ENCODE measurements at places on chromosomes 4 and X.
A peak's percentile ranks its signal among the peaks of the same experiment; 100 is the strongest.

- no peak for DNase-seq
These were observed 90.3 kb downstream of the DHRSX start for GRCh38 chrX:2410279-2411020.

DNA sequence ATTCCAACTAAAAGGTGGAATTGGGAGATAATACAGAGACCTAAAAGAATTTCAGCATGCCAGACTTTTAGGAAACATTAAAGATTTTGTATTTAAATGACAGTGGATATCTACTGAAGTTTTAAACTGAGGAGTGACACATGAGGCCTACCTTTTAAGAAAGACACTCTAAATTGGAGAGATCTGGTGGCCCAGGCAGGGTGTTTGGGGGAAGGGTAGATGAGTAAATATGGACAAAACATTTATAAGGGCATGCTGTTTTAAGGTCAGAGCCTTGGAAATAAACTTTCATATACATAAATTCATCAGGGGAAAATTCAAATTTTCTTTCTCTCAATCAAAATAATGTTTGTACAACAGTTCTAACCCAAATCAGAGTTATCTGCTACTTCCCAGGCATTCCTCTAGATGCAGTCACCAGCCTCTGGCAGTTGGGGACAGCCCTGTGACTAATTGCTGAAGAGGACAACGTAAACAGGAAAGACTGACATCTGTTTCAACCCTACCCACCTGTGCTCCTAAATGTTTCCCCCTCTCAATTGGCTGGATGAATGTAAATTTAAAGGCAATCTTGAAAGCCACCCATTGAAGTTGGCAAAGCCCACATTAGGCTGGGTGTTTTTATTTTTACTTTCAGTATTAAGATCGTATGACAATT, 1646.9 kb upstream of the ADGRL3 start:
- no peak for DNase-seq

DNA sequence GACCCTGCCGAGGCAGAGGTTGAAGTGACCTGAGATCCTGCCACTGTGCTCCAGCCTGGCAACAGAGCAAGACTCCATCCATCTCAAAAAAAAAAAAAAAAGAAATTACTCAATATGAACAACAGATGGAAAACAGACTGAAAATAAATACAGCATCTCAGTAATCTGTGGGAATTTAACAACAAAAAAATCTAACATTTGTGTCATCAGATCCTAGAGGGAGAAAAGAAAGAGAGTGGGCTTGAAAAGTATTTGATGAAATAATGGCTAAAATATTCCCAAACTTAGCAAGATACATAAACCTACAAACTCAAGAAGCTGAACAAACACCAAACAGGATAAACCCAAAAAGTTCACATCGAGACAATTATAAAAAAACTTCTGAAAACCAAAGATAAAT, 84.7 kb downstream of the CENPC start:
- DNase-seq, result no peak

DNA sequence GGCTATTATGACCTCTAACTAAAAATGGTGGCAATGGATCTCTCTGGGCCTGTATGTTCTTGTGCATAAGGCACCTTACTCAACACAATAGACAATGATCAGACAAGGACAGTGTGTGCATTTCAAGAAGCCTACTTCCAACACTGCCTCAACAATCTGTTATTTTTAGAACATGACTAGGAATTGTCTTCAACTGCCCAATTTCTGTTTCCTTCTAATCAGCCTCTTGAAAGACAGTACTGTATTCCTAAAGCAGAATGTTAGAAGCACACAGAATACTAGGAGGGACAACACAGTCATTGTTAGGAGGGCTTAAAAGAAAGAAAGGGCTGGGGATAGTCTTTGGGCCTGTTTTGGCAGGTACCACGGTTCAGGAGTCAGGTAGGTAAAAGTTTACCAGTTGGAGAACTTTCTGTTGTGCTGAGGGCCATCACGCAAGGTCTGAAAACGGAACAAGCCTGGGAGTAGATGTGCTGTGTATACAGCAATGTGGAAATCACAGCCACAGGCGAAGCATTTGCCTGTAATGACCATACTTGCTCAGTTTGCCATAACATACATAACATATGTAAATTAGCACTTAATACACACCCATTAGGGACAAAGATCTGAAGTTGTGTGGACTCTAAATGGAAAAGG, 100.8 kb upstream of the ATXN3L start:
- no peak for DNase-seq

DNA sequence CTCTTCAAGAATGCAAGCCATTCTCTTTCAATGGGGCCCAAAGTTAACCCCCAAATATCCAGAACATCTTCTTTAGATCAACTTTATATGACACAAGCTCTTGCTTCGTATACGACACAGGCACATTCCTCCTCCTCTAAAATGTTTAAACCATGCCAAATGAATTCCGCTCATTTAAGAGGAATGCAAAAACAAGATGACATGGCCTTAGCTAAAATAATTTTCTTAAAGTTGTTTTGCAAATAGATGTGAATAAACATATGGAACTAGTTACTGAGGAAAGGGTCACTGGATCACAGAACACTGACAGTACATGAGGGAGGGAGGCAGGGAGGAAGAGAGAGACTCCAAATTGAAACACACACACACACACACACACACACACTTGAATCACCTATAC, 97.4 kb downstream of the RASL11B start:
- DNase-seq, result no peak

DNA sequence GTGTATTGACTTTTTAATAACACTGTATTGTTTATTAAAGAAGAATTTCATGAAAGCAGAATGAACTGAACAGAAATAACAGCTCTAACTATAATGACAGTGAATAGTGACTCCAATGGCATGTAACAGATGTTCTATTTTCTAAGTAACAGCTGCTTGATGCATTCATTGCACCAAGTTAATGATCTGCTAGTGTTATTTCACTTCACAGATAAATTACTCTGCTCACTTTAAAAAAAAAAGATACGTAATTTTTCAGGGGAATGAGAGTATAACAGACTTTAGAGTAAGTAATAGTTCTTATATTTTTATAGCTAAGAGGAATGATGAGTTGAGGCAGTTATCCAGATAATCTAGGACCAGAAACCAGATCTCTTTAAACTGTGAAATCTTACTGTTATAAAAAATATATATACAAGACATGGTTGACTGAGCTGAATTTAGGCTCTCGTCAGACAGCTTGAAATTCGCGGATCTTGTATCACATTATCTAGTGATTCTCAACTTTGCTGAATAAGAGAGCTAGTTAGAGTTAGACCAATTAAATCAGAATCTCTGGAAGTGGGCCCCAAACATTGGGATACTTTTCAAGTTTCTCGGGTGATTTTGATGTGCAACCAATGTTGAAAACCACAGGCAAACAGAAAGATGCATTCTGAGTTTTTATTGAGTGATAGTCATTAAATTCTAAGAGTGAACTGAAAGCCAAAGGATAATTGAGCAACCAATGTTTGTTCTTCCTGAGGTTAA, 840.7 kb downstream of the DMD start:
- DNase-seq, result no peak

DNA sequence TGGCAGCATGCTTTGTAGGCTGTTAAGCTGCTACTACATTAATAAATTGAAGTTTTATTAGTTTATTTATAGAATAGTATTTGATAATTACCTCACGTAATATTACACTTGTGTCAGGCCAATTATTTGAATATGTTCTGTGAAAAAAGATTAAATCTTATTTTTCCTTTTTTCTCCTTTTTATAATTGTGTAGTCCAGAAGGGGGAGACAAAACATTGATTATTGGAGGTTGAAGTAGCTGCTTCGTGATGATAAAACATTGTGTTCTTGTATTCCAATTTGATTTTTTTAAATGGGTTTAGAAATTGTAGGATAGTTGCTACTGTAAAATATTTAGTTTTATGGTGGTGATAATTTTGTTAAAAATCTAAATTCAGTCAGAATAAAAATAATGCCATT, 85.7 kb downstream of the DIAPH2 start:
- DNase-seq, result peak; percentile 50

GRCh38 chrX:153622661-153623309, 23.8 kb upstream of the CCNQ start:
- DNase-seq, result no peak

DNA sequence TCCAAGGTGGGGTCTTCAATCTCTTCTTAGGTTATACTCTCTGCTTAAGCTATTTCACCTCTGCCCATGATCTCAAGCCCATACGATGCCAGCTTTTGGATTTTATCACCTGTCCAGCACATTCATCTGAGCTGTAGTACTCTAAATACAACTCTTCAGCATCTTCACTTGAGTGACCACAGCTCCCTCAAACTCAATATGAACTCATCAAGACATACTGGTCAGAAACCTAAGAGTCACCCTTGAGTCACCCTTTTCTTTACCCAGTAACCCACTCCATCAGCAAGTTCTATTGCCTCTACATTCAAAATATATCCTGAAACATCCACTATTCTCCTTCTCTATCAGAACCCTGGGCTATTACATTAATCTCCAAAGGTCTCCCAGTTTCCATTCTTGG, 69.4 kb downstream of the DCHS2 start:
- no peak for DNase-seq

DNA sequence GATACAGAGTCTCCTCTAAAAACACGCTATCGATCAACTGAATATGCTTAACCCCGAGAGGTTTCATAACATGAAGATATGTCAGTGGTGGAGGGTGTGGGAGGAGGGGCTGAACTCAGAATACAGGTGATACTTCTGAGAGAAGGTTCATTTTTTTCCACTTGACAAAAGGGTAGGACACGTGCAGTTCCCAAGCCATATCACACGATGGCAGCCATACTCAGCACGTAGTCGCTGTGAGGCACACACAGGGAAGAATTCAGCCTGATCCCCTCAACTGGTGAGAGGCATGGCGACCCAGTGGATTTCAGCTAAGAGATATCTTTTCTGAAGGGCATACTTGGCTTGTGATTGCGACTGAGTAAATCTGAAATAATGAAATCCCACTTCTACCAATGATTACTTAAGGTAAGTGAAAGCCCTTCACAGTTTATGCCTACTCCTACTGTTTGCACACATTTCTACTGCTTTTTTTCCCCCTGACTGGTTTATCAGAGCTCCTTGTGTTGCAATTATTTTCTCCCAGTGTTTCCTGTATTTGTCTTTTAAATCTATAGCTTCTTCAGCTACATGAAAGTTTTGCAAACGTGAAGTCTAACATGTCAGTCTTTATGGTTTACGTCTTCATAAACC, 133.1 kb downstream of the CORIN start:
- DNase-seq, result peak; percentile 32

DNA sequence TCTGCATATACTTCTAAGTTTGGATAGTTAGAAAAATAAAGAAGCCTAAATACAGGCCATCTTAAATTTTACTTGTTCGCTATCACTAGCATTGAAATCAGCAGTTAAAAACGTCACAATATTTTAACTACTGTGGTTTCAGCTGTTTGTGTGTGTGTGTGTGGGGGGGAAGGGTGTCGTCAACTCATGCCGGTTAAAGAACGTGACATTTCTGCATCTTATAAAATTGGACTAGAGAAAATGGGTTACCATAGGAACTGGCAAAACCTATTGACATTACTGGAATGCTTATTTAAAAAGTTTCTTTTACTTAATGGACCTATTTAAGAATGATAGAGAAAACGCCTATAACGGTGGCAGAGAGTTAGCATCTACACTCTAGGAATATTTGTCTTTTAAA, 1.2 kb upstream of the CNKSR2 start:
- DNase-seq, result no peak

GRCh38 chr4:16764622-16765021, 133.8 kb downstream of the LDB2 start:
- peak; percentile 50 for DNase-seq

DNA sequence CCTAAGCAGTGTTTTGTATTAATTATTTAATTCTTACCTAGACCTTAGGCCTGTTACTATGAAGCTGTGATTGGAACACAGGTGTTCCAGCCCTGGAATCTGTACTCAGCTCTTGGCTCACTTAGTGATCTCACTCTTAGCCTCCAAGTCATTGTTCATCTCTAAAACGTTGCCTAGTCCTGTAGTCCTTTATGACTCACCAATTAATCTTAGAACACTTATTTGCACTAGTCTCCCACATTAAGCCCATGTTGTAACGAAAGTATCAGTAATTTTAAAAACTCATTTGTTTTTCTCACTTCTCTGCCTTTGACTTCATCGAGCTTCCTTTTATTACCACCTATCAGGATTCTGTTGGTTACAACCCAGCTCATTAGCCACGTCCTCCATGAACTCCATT, 1224.7 kb upstream of the TENM3 start:
- no peak for DNase-seq

- DNase-seq, result no peak
These were observed 773 bp upstream of the TXLNG start for GRCh38 chrX:16785247-16786138.

GRCh38 chrX:45900766-45901615, 644.2 kb downstream of the ZNF674 start:
- DNase-seq, result no peak

GRCh38 chr4:1317177-1318045, 27.7 kb downstream of the MAEA start:
- DNase-seq, result no peak

DNA sequence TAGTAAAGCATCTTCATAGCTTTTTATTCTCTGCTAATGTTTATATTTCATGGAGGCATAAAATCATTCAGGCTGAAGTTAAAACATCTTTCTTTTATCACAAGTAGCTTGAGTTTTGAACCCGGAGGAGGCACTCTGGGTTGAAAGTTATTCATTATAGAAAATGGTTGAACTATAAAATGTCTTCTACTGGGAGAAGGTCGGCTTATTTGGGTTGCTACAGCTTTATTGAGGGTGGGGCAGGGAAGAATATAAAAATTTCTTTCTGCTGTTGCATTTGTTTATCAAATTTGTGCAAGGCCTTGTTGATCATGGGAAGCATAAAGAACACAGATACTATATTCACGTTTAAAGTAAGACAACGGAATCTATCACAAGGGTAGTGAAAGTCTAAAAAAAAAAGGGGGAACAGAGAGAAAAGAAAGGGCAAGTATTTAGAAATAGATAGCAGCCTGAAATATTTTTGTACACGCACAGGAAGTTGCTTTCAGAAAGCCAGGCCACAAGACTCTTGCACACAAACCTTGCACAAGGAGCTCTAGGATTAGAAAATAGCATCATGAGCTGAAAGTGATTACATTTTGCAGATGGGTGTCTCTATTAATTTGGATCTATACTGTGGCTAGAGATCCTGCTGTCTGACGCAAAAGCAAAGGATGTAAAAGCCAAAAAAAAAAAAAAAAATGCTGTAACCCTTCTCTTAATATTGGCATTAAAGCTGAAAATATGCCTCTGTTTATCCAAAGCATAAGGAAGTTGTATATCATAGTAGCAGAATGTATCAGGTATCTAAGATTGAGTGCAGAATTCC, 37.2 kb upstream of the FAM9C start:
- no peak for DNase-seq

GRCh38 chrX:97743014-97743413, 859.3 kb downstream of the RPA4 start:
- DNase-seq, result no peak

DNA sequence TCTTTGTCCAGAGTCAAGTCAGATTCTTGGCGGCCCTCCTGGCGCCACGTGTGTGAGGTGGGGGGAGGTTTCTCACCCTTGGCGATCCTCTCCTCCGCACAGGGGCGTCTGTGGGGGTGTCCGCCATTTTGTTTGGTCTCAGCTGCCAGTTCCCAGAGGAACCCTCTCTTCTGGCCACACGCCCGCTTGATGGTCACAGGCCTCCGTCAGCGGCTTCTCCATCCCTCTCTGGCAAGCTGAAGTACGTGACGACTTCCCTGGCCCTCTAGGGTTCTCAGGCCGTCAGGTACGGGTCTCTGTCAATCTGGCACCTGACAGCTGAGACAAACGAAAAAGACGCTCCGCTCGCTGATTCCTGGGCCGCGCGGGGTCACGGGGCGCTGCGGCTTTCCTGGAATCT, 272.6 kb downstream of the TRIML1 start:
- DNase-seq, result no peak

GRCh38 chrX:12370497-12370986, 232.3 kb downstream of the FRMPD4 start:
- DNase-seq, result no peak

Measured in lung microvascular endothelial cell (primary cell).